ENCODE measurements at places on chromosomes 12 and 14.

- no peak overlapping the region for H3K27ac ChIP-seq
- H3K4me3 ChIP-seq: no peak overlapping the region
- H3K4me1 ChIP-seq: no peaks in the 10 kb centered on the region
- DNase-seq: no peak
- H3K36me3 ChIP-seq: no peaks in the 10 kb centered on the region
Observed at GRCh38 chr14:98958048-98958631, 313.9 kb downstream of the BCL11B start.

GRCh38 chr12:51932218-51933076, 19.1 kb upstream of the ACVR1B start:
- no peak for DNase-seq
- no peak overlapping the region for H3K4me3 ChIP-seq
- H3K27me3 ChIP-seq: no peaks in the 10 kb centered on the region
- no peak overlapping the region for H3K27ac ChIP-seq

- no peak overlapping the region for H3K4me3 ChIP-seq
- H3K36me3 ChIP-seq: no peaks in the 10 kb centered on the region
- no peak overlapping the region for H3K27ac ChIP-seq
- DNase-seq: no peak
Observed at GRCh38 chr12:98058838-98059237, 456.6 kb upstream of the TMPO start.

- no peak for DNase-seq
- H3K36me3 ChIP-seq: no peaks in the 10 kb centered on the region
- no peaks in the 10 kb centered on the region for H3K4me1 ChIP-seq
- no peaks in the 10 kb centered on the region for H3K27me3 ChIP-seq
Observed at GRCh38 chr12:52629281-52630007, 11.1 kb upstream of the KRT73 start.

DNA sequence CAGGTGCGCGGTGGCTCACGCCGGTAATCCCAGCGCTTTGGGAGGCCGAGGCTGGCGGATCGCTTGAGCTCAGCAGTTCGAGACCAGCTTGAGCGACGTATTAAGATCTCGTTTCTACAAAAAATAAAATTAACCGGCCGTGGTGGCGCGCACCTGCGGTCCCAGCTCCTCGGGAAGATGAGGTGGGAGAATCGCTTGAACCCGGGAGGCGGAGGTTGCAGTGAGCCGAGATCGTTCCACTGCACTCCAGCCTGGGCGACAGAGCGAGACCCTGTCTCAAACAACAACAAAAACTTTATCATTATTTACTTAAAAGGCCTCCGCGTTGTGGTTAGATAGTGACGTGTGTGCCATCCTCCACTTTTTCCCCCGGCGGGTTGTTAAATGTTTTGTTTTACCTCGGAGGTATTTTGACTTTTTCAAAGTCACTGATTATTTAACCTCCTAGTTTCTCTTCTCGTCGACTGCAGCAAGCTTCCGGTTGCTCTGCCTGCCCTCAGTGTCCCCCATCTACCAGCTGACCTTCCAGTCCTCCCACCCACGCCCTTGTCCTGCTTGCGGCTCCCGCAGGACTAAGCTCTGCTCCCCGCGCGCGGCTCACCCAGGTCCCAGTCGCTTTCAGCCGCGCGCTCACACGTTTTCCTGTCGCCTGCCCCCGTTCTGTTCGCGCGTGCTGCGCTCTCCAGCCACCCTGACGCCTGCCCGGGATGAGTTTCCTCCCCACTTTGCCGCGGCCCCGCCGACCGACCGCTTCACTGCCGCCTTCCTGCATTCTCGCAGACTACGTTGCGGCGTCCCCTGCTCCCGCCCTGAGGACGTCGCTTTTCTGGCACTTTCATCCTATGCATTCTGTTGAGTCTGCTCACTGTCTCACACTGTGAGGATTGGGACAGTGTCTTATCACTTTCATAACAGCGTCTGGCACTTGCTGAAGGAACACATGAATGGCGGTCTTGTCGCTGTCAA, 1.2 kb upstream of the SCAF11 start:
- H3K27me3 ChIP-seq: no peaks in the 10 kb centered on the region
- peak; percentile 60 for DNase-seq
- no peaks in the 10 kb centered on the region for H3K36me3 ChIP-seq
- peaks cover 15% of the 10 kb centered on the region for H3K4me1 ChIP-seq
- peak overlapping the region; percentile 96 for H3K4me3 ChIP-seq
- peak overlapping the region; percentile 100 for H3K27ac ChIP-seq

DNA sequence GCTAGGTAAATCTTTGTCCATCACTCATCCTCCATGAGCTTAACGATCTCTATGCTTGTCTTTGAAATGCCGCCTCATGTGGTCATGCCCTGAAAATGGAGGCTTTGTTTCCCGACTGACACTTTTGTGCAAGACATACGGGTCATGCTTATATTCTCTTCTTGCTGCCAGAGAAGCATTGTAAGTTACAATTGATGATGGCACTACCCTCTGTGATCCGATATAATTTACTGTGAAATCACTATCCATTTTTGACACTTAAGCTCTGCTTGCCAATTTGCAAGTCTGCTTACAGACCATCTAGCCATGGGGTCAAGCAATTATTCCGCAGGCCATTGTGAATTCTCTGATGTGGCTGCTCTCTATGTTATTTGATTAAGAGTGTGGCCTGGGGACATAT, 650.0 kb downstream of the FLRT2 start:
- no peaks in the 10 kb centered on the region for H3K4me1 ChIP-seq
- H3K27ac ChIP-seq: no peak overlapping the region
- no peaks in the 10 kb centered on the region for H3K36me3 ChIP-seq
- DNase-seq: no peak

- H3K4me1 ChIP-seq: peaks cover 5% of the 10 kb centered on the region
- H3K4me3 ChIP-seq: no peak overlapping the region
- no peaks in the 10 kb centered on the region for H3K27me3 ChIP-seq
Observed at GRCh38 chr12:31964280-31964679, 5.1 kb downstream of the RESF1 start.

GRCh38 chr14:69441948-69442347, 42.6 kb upstream of the PLEKHD1 start:
- no peaks in the 10 kb centered on the region for H3K27me3 ChIP-seq
- no peaks in the 10 kb centered on the region for H3K36me3 ChIP-seq
- DNase-seq: no peak
- no peak overlapping the region for H3K4me3 ChIP-seq

DNA sequence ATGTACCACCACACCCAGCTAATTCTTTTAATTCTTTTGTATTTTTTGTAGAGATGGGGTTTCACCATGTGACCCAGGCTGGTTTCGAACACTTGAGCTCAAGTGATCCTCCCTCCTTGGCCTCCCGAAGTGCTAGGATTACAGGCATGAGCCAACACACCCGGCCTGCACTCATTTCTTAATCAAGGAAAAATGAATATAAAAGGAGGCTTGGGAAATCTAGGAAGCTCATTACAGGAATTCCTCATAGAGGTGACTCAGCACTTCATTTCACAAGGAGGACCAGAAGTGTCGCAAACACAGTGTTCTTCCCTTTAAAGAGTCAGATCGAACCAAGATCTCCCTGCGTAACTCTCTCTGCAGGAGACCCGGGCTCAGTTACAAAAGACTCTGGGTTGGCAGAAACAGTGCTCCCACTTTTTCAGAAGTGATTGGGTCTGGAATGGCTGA, 30.3 kb downstream of the NFKBIA start:
- no peaks in the 10 kb centered on the region for H3K4me1 ChIP-seq
- peak overlapping the region; percentile 78 for H3K27ac ChIP-seq
- DNase-seq: no peak
- no peaks in the 10 kb centered on the region for H3K27me3 ChIP-seq
- H3K4me3 ChIP-seq: no peak overlapping the region

GRCh38 chr12:96811083-96811482, 96.0 kb upstream of the NEDD1 start:
- no peaks in the 10 kb centered on the region for H3K36me3 ChIP-seq
- H3K27ac ChIP-seq: no peak overlapping the region
- no peaks in the 10 kb centered on the region for H3K4me1 ChIP-seq
- DNase-seq: no peak
- no peaks in the 10 kb centered on the region for H3K27me3 ChIP-seq

GRCh38 chr12:52378091-52378490, 7.4 kb downstream of the KRT84 start:
- H3K4me1 ChIP-seq: no peaks in the 10 kb centered on the region
- H3K27ac ChIP-seq: no peak overlapping the region
- no peak overlapping the region for H3K4me3 ChIP-seq
- no peaks in the 10 kb centered on the region for H3K36me3 ChIP-seq
- DNase-seq: no peak

DNA sequence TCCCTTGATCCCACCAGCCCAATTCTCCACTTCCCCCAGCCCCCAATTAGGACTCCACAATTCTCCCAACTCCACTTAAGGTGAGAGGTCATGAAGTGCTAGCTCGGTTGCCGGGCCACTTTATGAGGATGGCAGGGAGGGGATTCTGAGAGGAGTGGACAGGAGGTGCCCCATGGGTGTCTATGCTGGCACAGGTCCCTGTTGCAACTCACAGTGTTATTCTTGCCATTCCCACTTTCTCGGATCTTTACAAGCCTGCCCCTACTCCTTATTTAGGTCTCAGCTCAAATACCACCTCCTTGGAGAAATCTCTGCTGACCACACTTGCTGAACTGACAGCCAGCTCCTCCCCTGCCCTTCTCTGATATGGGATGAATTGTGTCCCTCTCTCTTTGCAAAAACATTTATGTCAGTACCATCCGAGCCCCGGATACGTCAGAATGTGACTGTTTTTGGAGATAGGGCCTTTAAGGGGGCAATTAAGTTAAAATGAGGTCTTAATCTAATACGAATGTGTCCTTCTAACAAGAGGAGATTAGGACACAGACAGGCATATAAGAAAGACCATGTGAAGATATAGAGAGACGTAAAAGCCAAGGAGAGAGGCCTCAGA, 4.2 kb upstream of the LGALS3 start:
- peaks cover 22% of the 10 kb centered on the region for H3K4me1 ChIP-seq
- no peaks in the 10 kb centered on the region for H3K27me3 ChIP-seq
- DNase-seq: no peak
- H3K4me3 ChIP-seq: no peak overlapping the region

DNA sequence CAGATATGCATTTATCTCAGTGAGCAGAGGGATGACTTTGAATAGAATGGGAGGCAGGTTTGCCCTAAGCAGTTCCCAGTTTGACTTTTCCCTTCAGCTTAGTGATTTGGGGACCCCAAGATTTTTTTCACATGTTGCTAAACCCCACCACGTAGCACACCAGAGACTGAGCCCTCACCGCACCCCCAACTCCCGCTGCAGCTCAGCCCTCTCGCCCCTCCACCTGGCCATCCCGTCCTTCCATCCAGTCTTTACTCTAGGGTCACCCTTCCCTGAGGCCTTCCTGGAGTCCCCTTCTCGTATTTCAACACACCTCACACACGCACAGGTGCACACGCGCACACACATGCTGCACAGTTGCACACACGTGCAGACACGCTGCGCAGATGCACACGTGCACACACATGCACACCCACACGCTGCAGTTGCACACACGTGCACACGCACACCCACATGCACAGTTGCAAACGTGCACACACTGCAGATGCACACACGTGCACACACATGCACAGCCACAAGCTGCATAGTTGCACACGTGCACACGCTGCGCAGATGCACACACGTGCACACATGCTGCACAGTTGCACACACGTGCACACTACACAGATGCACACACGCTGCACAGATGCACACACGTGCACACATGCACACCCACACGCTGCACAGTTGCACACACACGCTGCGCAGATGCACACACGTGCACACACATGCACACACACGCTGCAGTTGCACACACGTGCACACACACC, 30.0 kb downstream of the HSP90AA1 start:
- H3K4me3 ChIP-seq: no peak overlapping the region
- no peaks in the 10 kb centered on the region for H3K36me3 ChIP-seq
- H3K27ac ChIP-seq: no peak overlapping the region
- no peak for DNase-seq
- no peaks in the 10 kb centered on the region for H3K27me3 ChIP-seq
- no peaks in the 10 kb centered on the region for H3K4me1 ChIP-seq

DNA sequence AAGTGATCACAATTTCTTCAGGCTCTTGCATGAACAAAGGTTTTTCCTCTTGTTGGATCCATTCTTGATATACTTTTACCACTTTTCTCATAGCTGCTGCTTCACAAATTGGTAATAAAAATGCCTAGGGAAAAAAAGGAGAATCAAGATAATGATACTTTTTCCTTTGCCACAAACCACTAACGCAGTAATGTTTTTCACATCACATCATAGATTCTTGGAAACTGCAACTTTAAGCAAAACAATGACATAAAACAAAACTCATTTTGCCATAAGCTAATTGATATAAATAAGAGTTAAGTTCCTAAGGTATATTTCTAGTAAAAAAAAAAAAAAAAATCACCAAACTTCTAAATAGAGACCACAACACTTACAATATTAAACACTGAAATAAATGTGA, 66.7 kb downstream of the RALGAPA1 start:
- no peaks in the 10 kb centered on the region for H3K27me3 ChIP-seq
- no peaks in the 10 kb centered on the region for H3K4me1 ChIP-seq
- no peak overlapping the region for H3K27ac ChIP-seq
- H3K36me3 ChIP-seq: no peaks in the 10 kb centered on the region
- no peak overlapping the region for H3K4me3 ChIP-seq
- DNase-seq: no peak

- no peak overlapping the region for H3K4me3 ChIP-seq
- no peaks in the 10 kb centered on the region for H3K27me3 ChIP-seq
- no peaks in the 10 kb centered on the region for H3K36me3 ChIP-seq
Observed at GRCh38 chr12:4386801-4387200, 7.3 kb upstream of the FGF23 start.

GRCh38 chr14:34872822-34873588, 2.2 kb downstream of the BAZ1A start:
- no peaks in the 10 kb centered on the region for H3K4me1 ChIP-seq
- DNase-seq: no peak
- H3K27me3 ChIP-seq: no peaks in the 10 kb centered on the region
- peak overlapping the region; percentile 100 for H3K27ac ChIP-seq
- H3K36me3 ChIP-seq: no peaks in the 10 kb centered on the region

DNA sequence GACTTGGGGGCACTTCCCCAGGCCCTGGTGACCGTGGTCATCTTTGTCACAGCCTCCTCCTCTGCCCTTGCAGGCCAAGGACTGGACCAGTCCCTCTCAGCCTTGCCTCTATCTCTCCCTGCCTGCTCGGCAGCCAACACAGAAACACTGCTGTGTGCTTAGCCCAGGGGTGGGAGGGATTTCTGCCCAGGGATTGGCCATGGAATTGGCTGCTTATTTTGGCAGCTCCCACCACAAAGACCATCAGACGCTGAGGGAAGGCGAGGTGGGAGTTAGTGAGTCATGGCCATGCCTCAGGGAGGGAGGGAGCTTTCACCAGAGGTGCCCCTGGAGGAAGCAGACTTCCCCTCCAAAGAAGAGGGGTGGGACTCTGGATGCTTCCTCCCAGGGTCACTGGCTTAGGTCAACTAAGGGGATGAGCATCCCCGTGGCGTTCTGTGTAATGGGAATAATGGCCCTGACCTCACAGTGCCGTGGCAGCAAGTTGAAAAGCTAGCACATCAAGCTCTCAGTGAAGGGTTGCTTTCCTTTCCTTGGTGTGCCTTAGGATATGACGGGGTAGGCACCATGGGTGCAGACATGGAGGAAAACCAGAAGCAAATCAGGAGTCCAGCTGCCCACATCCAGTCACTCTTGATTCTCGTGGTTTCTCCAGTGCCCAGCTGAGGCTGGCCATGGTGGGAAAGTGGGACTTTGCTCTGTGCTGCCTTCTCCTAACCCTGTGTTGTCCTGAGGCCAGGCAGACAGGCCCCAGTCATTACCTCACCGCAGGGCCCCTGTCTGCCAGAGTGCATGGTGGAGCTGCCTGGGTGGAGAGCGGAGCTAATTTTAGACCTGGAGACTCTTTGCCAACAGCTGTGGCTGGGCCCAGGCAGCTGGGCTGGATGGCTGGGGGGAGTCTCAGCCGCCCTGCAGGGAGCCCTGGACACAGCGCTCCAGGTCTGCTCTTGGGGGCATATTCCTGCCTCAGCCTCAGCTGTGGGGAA, 21.4 kb downstream of the B4GALNT3 start:
- H3K27ac ChIP-seq: no peak overlapping the region
- no peak for DNase-seq
- no peaks in the 10 kb centered on the region for H3K4me1 ChIP-seq
- H3K27me3 ChIP-seq: no peaks in the 10 kb centered on the region
